ENCODE measurements at places on chromosomes 5 and 9. TPM values are rescaled to one million over a fixed set of nuclear protein-coding genes. Genes with fewer than 3 reads are reported as not detected.
A peak's percentile ranks its signal among the peaks of the same experiment; 100 is the strongest.

- DNase-seq: no peak
Observed at GRCh38 chr9:98908897-98909634, 34.6 kb upstream of the COL15A1 start.

- DNase-seq: no peak
Observed at GRCh38 chr5:31107091-31107518, 86.4 kb upstream of the CDH6 start.

DNA sequence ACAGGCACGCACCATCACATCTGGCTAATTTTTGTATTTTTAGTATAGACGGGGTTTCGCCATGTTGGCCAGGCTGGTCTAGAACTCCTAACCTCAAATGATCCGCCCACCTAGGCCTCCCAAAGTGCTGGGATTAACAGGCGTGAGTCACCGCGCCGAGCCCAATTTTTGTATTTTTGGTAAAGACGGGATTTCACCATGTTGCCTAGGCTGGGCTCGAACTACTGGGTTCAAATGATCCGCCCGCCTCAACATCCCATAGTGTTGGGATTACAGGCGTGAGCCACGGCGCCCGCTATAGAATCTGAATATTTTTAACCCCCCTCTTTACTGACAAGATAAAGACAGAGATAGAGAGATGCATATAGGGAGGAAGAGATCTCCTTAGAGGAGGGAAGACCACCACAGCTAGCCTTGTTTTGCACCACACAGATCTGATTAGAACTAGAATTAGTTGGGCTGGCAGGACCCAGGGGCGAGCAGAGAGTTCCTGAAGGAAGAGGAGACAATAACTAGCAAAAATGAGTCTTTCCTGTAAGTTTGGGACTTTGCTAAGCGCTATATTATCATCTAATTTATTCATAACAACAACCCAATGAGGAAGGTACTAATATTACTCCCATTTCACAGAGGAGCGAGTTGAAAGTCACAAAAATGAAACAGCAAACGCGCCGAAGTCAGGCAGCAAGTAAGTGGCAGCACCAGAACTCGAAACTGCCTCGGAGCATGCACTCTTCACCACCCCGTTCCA is 1.5 kb upstream of the ANKHD1 start:
- peak; percentile 50 for DNase-seq

DNA sequence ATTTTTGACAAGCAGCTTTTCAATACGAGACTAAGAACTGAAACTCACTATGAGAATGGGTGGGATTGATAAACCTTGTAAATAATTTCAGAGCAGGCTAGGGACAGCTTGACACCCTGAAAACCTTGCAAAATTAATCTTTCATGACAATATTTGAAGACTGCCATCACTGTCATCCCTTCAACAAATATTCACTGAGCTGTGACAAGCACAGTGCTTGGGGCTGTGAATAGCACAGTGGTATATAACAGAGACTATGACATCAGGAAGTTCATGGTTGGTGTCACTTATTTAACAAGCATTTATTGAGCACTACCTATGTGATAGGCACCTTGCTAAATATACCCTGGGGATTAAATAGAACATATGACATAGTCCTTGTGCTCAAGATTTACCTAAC is 741.0 kb upstream of the RIOK2 start:
- DNase-seq: no peak

DNA sequence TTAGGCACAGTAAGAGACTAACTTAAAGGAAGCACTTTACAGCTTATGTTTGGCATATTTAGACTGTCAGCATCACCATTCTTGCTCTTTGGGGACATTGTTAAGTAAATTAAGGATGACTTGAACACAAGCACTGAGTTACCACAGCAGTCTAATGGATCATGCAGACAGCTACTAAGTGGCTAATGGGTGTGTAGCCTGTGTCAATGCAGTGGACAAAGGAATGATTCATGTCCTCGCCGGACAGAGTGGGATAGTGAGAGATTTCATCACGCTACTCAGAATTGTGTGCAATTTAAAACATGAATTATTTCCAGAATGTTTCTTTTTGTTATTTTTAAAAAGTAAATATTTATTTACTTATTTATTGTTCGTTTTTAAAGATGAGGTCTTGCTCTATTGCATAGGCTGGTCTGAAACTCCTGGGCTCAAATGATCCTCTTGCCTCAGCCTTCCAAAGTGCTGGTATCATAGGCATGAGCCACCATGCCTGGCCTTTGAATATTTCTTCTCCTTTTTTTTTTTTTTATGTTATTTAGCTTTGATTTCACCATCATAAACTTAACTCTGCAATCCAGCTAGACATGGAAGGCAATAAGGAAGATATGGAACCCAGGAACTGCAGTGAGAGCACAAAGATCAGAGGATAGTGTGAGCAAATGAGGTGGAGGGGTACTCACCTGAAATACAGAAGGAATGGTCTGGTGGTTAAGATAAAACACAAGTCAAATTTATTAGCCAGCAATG is 53.0 kb upstream of the KLF4 start:
- DNase-seq: no peak

DNA sequence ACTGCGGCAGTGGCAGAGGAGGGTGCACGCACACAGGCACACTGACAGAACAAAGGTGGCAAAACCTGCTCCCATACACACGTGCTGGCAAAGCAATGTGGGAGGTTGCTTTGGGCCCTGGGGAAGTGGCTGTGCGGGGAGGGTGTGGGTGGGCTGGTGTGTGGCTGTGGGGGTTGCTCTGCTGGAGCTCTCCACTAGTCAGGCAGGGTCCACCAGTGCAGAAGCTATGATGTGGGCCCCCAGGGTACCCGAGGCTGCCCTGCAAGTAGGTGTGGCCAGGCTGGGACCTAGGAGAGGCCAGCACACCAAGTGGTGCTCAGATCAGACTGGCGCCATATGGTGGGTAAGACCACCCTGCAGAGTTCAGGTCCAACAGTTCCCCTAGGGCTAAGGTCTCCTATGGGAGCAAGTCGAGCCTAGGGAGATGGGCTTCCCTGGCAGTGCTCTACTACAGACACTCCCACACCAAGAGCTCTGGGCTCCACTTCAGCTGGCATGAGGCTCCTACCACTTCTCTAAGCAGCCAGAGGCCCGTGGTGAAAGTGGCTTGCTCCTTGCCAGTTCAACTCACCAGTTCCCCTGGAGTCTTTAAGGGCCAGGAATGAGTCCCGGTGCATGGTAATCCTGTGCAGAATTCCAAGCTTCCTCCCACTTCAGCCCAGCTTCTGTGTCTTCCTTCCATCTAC is 46.2 kb upstream of the IFNE start:
- no peak for DNase-seq

DNA sequence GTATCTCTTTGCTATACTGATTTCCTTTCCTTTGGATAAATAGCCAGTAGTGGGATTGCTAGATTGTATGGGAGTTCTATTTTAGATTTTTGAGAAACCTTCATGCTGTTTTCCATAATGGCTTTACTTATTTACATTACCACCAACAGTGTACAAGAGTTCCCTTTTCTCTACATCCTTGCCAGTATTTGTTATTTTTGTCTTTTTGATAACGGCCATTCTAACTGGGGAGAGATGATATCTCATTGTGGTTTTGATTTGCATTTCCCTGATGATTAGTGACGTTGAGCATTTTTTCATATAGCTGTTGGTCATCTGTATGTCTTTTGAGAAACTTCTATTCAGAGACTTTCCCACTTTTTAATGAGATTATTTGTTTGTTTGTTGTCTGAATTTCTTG is 25.8 kb downstream of the NADK2 start:
- no peak for DNase-seq

- DNase-seq: no peak
Observed at GRCh38 chr5:37792975-37793631, 46.7 kb downstream of the GDNF start.

DNA sequence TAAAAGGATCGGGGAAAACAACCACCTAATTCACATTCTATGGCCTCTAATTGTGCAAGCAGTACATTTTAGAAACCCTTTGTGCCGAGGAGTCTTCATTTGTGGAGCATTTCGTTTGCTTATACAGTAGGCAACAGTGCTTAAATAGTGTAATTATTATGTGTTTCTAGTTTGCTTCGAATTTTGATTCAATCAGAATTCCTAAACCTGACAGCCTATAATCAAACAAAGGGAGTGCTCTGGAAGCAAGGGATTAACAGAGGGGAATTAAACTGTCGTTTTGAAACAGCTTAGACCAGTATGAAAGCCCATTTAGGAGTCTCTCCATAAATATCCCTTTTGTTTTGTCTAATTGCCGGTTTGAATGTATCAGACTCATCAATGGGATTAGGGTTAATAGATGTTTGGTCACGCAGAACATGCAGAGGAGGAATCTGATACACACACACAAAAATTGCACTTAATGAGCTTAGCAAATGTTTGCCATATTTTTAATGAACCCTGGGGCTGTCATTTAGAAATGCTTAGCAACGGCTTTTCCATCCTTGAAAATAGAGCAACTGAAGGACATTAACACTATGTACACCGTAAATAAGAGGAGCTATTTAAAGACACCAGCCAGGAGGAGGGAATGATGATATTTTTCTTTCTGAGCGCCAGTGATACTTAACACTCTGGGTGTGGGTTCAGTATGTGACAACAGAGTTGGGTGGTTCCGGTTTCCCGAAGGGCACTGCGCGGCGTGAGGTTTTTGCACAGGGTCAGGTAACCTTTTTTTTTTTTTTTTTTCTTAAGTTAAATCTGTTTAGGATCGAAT is 404.7 kb downstream of the TLE4 start:
- DNase-seq: no peak

DNA sequence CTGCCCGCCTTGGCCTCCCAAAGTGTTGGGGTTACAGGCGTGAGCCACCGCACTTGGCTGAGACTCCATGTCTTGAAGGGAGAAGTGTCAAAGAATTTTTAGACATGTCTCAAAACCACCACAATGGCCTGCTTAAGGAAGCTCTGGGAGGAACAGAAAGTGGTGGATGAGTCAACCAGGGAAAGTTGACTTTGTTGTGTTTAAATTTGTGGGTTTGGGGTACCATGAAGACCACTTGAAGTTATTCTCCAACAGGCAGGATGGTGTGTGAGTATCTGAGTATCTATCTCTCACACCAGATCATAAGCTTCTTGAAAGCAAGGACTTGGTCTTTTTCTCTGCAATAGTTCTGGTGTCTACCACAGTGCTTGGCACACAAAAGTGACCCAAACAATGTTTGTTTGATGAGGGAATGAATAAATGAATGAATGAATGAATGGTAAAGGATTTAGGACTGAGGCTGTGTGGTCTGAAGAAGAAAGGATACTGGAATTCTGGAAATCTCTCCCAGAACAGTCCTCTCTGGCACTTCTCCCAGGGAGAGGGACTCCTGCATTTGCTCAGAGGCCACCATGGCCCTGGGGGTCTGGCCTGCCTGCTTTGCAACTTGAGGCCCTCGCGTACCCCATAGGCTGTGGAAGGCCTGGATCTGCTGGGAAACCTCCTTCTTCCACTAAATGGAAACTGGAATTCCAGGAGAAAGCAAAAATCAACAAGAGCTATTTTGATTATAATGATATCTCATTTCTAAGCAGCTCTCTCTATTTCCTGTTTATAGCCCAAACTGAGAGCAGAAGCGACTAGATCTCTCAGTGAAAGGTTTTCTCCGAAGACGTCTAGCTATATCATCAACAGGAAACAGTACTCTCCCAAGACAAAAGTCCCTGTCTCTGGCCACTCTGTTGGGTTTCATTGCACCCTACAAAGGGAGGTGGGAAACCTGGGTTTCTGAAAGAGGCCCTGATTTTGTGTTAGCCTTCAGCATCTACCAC is 187.9 kb downstream of the PALM2AKAP2 start:
- peak; percentile 47 for DNase-seq

DNA sequence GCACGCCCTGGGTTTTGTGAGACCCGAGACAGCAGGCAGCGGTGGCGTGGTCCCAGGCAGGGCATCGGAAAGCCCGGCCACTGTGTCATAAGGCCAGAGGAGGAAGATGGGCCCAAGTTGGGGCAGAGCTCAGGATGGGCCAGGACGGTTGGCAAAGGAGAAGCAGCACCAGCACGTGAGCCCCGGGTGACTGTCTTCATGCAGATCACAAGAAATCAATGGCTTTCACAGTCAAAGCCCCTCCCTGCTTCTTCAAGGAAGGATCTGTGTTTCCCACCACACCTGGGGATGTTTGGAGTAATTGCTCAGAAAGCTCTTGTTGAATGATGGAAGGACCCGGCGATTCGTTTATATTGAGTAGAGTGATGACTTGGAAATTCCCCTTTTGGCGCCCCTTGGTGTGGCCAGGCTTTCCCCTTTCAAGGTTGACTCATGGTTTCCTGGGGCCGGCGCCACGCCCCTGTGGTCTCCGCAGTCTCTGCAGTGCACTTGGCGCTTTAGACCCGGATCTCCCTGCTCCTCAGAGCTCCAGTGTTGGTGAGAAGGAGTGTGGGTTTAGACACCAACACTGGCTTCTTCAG is 52.1 kb downstream of the IL31RA start:
- peak; percentile 84 for DNase-seq

- no peak for DNase-seq
Observed at GRCh38 chr5:133304707-133305216, 252.9 kb downstream of the HSPA4 start.

- DNase-seq: no peak
Observed at GRCh38 chr9:69445251-69445650, 120.2 kb downstream of the ENTREP1 start.

GRCh38 chr5:68288707-68289134 is 73.2 kb downstream of the PIK3R1 start:
- DNase-seq: no peak

DNA sequence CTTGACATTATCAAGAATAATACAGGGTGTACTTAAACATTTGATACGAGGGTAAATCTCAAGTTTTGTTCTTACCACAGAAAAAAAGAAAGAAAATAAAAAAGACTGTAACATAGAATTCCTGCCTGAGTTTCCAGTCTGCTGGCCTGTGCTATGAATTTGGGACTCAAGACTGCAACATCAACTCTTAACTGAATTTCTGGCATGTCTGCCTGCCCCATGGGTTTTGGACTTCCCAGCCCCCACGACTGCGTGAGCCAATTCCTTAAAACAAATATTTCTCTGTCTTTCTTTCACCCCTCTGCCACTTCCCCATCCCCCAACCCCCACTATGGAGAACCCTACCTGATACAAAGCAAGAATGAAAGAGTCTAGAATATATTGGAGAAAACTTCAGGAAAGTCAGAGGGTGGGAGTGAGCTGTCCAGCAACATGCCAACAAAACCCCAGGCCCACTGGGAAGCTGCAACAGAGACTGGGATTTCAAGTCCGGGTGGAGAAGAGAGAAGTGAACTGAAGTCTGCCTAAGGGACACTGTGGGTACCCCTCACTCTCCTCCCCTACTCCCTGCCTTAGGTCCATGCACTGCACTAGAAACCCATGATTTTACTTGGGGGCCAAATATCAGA is 43.0 kb downstream of the MARCHF3 start:
- no peak for DNase-seq

SMIM33 gene
- 0.37 TPM for total RNA-seq

DMRT2 gene
- total RNA-seq: not detected

EGFLAM gene
- total RNA-seq: not detected

CDH12 gene
- not detected for total RNA-seq

PMPCA gene
- 69.2 TPM for total RNA-seq

LCN10 gene
- 0.83 TPM for total RNA-seq

Data from activated naive CD4-positive, alpha-beta T cell treated with anti-CD3 and anti-CD28 coated beads for 36 hours (primary cell).